ENCODE measurements at places on chromosomes 3 and 15.

DNA sequence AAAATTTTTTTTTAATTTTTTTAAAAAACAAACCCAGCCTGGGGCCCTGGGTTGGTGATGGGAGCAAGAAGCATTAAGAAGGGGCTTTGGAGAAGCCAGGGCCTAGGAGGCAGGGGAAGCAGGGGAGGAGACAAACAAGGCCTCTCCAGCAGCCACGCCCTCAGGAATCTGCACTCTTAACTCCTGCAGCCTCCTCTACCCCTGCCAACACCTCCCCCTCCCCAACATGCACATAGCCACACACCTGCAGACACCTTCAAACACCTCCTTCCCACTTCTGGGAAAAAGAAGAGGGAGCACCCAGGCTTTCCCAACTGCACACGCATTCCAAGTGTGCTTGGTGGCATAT lies 2.7 kb upstream of the DCAF1 start:
- DNase-seq = no peak

DNA sequence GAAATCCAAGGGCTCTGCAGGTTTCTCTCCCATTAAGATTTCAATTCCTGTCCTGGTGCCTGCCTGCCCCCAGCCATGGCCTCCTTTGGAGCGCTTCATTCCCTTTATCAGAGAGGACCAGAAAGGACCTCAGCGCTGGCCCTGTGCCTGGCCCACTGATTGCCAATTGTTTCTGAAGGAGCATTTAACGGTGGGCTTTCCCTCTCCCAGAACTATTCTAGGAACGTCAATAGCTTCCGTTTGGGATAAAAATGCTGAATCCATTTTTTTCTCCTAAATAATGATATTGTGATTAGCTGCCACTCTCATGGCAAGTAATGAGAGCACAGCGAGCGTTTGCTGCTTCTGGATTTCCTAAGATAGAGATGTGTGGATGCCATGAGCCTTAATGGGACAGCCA lies 12.2 kb upstream of the SLC6A1 start:
- no peak for DNase-seq

DNA sequence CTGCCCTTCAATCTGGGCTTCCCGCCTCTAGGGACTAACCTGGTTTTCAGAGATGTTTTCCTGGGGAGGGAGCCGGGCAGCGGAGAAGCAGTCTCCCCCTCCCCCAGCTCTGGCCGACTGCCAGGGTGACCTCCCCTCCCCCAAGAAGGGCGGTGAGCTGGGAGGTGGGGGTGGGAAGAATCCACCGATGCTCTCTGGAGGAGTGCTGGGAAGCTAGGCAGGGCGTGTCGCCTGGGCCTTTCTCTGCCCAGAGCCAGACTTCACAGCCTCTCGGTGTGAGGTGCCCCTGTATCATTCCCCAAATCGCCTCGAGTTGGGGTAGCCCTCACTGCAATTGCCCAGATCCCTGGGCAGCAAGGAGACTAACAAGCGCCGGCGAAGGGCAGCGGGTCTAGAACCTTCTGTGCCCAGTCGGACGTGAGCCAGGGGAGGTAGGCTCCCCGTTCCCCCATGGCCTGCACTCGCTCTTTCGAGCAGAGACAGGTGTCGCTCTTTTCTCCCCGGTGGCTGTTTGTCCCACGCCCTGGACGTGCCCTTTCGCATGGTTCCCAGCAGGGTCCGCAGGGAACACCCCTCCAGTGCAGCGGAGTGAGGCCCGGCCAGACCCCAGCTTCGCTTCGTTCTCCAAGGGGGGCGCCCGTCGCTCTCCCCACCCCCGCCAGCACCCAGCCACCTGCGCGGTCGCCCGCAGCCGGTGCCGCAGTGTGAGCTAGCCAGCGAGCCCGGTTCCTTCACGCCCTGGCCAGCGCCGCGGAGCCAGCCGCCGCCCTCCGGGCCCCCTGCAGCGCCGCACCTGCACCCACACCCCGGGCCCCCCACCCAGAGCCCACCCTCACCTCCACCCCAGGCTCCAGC lies 1.1 kb downstream of the RAB6B start:
- no peak for DNase-seq

DNA sequence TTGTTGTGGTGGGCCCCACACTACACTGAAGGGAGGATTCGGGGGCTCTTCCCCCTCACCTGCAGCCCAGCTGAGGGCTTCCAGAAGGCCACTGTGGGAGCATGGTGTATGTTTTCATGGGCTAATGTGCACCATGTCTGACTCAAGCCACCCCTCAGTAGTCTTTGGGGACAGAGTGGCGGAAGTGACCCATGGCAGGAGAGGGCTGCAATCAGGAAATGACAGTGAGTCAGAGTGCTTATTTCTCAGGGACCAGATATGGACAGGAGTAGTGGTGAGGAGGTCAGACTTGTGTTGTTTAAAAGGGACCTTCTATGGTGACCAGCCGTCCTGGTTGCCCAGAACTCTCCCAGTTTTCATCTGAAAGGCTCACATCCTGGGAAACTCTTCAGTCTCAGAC lies 32.8 kb upstream of the SLC9A9 start:
- DNase-seq = no peak

GRCh38 chr3:149564079-149564478 lies 89.6 kb downstream of the TM4SF4 start:
- no peak for DNase-seq

All from AG20443 (cell line).